Uterus (tissue), 4 donors: ENCODE measurements at places on chromosomes 4 and X.

- DNase-seq, result no peak
Measured at GRCh38 chr4:14924812-14925344, 77.4 kb upstream of the CPEB2 start.

GRCh38 chr4:6122496-6122895, 77.9 kb downstream of the JAKMIP1 start:
- DNase-seq, result no peak

DNA sequence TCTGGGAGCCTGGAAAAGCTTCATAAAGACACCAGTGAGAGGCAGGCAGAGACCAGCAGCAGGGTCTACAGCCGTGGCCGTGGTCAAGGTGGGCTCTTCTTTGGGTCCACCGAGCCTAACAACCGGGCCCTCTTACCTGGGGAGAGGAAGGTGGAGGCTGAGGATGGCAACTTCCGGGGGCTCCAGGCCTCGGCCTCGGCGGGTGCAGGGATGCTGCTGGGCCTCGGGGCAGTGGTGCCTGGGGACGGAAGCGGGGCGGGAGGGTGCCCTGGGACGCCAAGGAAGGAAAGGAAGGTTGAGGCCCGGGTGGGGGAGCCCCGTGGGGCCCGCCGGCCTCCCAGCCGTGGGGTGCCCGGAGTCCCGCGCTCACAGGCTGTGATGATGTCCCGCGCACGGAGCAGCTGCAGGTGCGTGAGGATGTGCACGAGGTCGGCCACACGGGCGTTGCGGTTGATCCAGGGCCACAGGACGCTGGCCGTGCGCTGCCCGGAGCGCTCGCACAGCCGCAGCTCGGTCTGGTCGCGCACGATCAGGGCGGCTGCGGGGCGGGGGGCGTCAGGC, 561 bp downstream of the IRAK1 start:
- DNase-seq, result no peak

GRCh38 chr4:68651932-68652331, 18.5 kb downstream of the UGT2B15 start:
- no peak for DNase-seq

DNA sequence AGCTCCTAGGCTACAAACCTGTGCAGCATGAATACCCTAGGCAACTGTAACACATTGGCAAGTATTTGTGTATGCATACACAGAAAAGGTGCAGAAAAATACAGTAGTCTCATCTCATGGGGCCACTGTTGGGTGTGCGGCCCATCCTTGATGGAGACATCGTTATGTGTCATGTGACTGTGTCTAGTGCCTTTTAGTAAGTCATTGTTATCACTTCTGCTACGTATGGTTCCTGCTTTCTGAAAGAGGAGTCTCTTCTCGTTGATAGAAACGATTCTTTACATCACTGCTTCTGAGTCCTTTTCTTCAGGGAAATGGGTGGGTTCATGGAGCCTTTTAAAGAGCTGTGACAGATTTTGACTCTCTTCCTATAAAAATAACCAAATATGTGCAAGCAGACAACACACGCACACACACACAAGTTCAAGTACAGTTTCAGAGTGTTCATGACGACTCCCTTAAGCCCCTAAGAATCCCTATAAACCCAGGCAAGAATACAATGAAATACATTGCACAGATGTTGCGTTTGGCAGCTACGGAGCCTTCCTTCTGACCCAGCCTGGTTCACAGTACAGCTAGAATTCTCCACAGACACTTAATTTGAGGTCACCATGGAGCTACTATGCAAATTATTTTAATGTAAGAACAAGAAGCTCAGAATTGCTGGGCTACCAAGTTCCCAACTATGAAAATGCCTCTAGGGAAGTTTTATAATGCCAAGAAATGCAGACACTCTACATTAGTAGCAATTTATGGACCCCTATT, 10.2 kb upstream of the STK32B start:
- no peak for DNase-seq

DNA sequence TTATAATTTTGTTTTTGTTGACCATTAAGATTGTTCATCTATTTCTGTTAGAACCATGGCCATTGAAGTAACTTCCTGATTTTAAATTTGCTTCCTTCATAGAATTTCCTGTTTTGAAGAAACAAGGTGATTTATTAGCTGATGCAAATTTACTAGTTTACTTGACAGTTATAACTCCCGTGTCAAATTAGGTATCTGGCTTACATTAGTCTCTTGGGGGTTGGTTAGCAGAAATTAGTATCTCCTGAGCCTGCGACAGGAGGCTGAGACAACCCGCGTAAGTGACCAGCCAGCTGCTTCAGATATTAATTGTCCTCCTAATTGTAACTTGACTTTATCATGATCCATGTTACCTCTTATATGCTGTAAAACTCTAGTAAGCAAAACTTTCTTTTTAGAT, 154.3 kb downstream of the CFAP299 start:
- no peak for DNase-seq

DNA sequence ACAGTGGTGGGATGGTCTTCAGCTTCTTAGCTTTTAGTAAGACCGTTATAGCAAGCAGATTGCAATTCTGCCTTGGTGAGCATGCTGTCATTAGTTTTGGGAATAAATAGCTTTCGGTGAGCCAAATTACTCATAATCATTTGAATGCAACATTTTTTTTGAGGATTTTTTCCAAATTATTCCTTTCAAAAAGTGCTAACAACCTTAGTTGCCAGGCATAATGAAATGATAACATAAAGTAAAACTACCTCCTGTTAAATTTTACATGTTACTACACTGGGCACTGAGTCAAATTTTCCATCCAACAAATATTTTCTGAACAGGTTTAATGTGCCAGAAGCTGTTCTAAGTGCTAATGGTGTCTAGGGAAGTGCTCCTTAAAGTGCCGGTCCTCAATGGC, 15.8 kb upstream of the NPFFR2 start:
- no peak for DNase-seq

- DNase-seq, result no peak
Measured at GRCh38 chrX:78754917-78755316, 7.4 kb downstream of the LPAR4 start.

- DNase-seq, result no peak
Measured at GRCh38 chr4:122742933-122743829, 10.7 kb downstream of the BBS12 start.

DNA sequence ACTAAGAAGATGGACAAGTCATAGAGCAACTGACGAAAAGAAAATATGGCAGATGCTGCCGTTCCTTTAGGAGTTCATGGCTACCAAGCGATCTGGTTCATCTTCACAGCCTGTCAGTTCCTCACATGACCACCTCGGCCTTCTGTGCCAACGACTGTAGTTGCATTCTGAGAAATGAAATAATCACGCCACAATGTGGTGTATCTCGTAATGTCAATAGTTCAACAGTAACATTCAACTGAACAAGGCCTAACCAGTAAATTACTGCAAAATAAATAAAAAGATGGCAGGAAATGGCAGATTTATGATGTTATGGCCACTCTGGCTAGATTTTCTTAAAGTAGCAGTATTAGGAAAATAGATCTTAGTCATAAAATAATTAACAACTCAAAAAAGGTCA, 4.4 kb downstream of the GPRIN3 start:
- DNase-seq, result no peak

- DNase-seq, result no peak
Measured at GRCh38 chr4:53788621-53789020, 197.3 kb upstream of the LNX1 start.

DNA sequence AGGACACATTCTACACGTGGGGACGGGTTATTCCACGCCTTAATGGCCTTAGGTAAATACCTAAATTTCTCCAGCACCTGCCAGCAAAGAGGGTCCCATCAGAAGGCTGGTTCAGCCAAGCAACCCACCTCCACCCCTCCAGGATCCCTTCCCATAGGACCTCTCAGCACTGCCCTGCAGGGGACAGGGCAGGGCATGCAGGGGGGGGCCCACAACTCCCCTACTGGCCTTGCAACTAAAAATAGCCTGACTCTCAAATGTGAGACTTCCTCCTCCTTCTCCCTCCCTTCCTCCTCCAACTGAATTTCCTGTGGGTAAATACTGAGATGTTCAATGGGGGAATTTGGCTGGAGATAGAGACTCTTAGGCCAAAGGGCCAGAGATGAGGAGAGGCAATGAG, 6.3 kb downstream of the LAS1L start:
- no peak for DNase-seq

DNA sequence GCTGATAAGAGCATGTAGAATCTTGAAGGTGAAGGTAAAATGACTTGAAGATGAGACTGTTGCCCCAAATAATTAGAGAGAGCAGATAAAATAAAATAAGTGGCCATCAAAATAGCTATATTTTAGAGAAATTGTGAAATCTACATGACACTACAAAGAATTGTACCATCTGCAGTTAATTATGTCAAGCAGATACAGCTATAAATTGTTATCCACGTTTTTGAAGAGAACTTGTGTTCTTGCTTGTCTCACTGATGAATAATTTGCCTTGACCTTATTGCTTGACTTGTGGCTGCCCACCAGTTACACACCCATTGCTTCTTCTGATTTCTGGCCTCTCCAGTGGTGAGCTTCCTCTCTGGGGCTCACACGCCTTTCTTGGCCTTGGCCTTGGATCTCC, 75.8 kb upstream of the TNIP3 start:
- DNase-seq, result no peak

DNA sequence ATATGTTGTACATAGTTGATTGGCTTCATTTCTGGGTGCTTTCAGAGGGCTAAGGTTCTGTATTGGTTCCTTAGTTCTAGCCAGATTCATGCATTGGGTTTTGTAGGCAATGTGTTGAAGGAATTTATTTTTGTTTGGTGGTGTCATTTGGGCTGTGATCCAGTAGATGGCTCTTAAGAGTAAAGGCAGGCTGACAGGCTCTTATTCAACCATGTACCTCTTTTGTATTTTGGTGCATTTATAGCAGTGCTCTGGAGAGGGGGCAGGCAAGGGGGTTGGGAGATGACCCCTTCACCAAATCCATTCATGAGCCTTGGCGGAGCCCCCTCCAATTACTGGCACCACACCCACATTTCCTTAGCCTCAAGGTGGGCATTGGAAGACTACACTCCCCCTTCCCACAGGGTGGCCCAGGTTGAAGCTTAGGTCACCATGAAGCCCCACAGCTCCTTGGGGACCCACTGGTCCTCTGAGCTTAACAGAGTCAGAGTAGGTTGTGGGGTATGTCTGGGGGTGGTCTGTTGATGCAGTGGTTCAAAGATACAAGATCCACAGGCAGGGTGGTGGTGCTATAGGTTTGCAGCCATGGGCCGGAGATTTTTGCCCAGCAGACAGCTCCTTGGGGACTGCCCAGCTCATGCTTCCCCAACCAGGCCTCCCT, 143.0 kb upstream of the GNPDA2 start:
- DNase-seq, result no peak

GRCh38 chr4:1109898-1110506, 3.4 kb downstream of the RNF212 start:
- no peak for DNase-seq

DNA sequence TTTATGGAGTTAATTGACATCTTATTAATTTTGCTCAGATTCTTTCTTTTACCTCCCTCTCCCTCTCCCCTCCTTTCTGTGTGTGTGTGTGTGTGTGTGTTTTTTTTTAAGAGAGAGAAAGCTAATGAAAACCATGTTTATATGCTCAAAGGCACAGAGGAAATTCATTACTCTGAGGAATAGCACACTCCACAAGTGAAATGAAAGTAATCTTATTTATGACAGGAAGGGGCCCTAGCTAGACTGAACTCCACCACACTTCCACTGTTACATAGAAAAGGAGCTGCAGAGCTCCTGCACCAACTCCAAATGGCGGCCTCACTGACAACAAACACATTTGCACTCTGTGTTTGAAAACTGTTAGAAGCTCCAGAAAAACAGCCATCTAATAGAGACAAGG, 150.6 kb downstream of the RASL11B start:
- DNase-seq, result no peak

DNA sequence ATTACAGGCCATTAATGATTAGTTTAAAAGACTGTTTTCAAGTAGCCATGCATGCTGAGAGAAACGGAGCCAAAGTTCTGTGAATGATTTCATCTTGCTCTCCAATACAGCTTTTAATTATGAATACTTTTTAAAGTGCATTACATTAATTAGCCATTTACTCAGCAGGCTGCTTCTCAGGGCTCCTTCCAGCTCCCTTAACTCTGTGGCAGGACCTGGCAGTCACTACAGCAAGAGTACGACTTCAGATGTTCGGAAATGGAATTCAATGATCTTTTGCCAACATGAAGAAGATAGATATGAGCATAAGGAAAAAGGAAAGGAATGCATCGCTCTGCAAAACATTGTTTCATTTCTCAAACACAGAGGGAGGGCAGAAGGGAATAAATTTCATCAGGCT, 987.2 kb downstream of the PDHA2 start:
- DNase-seq, result no peak

GRCh38 chr4:6710996-6711395, 1.3 kb upstream of the MRFAP1L1 start:
- no peak for DNase-seq

DNA sequence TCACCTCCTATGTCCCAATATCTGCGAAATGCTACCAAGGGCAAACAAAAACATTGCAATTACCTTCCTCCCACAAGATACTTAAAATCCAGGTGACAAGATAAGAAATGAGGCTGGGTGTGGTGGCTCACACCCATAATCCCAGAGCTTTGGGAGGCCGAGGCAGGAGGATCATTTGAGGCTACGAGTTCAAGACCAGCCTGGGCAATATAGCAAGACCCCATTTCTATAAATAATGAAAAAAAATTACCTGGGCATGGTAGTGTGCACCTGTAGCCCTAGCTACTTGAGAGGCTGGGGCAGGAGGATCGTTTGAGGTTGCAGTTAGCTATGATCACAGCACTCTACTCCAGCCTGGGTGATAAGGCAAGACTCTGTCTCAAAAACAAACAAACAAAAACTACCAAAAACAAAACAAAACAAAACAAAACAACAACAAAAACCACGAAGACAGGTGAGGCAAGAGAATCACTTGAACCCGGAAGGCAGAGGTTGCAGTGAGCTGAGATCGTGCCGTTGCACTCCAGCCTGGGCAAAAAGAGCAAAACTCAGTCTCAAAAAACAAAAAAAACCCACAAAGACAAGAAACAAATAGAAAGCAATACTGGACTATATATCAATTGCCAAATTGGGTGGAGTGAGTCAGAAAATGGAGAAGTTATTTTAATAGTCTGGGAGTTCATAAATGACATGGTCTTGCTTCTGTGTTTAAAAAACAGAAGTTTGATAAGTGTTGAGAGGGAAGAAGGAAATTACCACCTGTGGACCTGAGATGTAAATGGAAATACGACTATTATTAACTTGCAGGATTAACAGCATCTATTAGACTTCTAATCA, 176.5 kb downstream of the FBXW7 start:
- DNase-seq, result no peak

DNA sequence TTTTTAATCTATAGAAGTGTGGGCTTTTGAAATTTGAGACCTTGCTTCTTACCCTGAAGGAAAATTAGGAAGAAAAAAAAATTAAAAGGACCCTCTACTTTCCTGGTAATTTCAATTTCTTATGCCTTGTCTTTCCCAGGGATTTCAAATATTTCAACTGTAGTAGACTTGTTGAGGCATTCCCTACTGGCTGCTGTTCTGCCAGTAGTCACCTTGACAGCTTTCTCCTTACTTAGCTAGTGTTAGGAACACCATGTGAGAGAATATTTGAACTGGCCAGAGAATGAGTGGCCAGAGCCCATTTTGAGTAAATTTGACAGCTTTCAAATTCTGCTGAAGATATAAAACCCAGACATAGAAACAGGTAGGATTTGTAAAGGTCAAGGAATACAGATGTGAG, 24.0 kb upstream of the GBA3 start:
- DNase-seq, result no peak
